Stimulated activated CD8-positive, alpha-beta memory T cell treated with anti-CD3 and anti-CD28 coated beads, Interleukin-15, amount 100 ng/mL, for 1 hour (primary cell): ENCODE measurements at places on chromosomes 13 and 19.

DNA sequence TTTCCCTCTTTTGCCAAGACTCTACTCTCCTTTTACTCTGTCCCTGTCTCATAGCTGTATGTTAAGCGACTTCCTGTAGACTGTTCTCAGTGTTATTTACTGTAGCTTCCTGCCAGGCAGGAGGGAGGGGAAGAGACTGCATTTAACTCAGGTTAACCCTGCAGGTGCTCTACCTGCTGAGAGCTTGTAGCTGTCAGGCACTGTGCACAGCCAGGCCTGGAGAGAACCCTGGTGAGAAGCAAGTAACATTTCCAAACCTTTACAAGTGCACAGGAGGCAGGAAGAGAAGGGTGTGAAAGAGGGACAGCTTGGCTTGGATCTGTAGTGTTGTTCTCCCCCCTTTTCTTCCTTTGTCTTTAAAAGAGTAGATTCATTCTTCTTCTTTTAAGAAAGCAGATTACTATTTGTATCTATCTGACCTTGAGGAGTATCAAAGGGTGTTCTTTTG, 167.1 kb downstream of the LMO7 start:
- DNase-seq, result no peak

- DNase-seq, result no peak
Observed at GRCh38 chr19:6677883-6678689, 8.1 kb upstream of the TNFSF14 start.

DNA sequence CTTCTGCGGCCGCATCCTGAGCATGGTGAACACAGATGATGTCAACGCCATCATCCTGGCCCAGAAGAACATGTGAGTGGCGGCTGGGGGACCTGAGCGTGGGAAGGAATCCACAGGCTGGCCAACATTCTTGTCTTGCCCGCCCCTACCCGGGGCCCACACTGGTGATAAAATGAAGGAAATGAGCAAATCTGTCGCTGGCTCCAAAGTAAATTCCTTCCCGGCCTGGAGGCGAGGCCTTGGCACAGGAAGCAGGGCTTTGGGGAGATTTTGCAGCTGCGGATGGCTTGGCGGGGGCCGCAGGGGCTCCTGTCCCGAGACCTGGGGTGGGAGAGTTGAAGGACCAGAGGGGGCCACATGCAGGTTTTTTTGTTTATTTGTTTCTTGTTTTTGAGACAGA, 4.4 kb downstream of the KXD1 start:
- DNase-seq, result no peak

GRCh38 chr13:78247362-78247761, 328.7 kb upstream of the EDNRB start:
- no peak for DNase-seq
